A549 treated with CpdA at 1 μM for 4 hours (cell line): ENCODE measurements at places on chromosomes 16 and 17. TPM values are rescaled to one million over a fixed set of nuclear protein-coding genes. Genes with fewer than 3 reads are reported as not detected.

C17orf67 gene
- 1.7 to 2.6 TPM (median 2.4 TPM) in 5 replicates for total RNA-seq

CPNE2 gene
- total RNA-seq = 37.0 to 47.1 TPM (median 43.3 TPM) in 5 replicates

KIF18B gene
- total RNA-seq = 34.7 to 40.7 TPM (median 40.0 TPM) in 5 replicates

DHRS7B gene
- 18.5 to 22.8 TPM (median 20.6 TPM) in 5 replicates for total RNA-seq

NPIPA8 gene
- total RNA-seq = 0.99 to 1.4 TPM (median 1.2 TPM) in 5 replicates

CSH1 gene
- total RNA-seq = not detected in 5 replicates

ARHGAP44 gene
- total RNA-seq = 2.3 to 3.4 TPM (median 3.2 TPM) in 5 replicates

SLC5A11 gene
- total RNA-seq = 0.45 to 0.72 TPM (median 0.64 TPM) in 5 replicates

FNDC8 gene
- total RNA-seq = not detected in 5 replicates

CCL3 gene
- total RNA-seq = not detected in 5 replicates

WNK4 gene
- total RNA-seq = 0.92 to 2.0 TPM (median 1.3 TPM) in 5 replicates

DOC2B gene
- 0.36 to 0.95 TPM (median 0.79 TPM) in 5 replicates for total RNA-seq

PROCA1 gene
- total RNA-seq = 1.0 to 2.2 TPM (median 1.3 TPM) in 5 replicates

KRT35 gene
- not detected in 5 replicates for total RNA-seq

CDK5R1 gene
- total RNA-seq = 2.9 to 4.0 TPM (median 3.2 TPM) in 5 replicates

CRHR1 gene
- 0.11 to 0.27 TPM (median 0.12 TPM) in 4 of 5 replicates, not detected in the other for total RNA-seq

TPSAB1 gene
- total RNA-seq = not detected in 5 replicates

ACAP1 gene
- total RNA-seq = 1.9 to 7.2 TPM (median 3.1 TPM) in 5 replicates

CCDC200 gene
- not detected in 5 replicates for total RNA-seq

CA7 gene
- total RNA-seq = 0.07 TPM in 1 of 5 replicates, not detected in the others

TSC2 gene
- total RNA-seq = 31.5 to 46.9 TPM (median 33.4 TPM) in 5 replicates

PABPN1L gene
- not detected in 5 replicates for total RNA-seq

STH gene
- not detected in 5 replicates for total RNA-seq

MYH13 gene
- total RNA-seq = not detected in 5 replicates

RAB11FIP3 gene
- total RNA-seq = 17.3 to 23.6 TPM (median 20.1 TPM) in 5 replicates

PIK3R6 gene
- total RNA-seq = not detected in 5 replicates

C17orf100 gene
- 2.3 to 3.1 TPM (median 2.9 TPM) in 5 replicates for total RNA-seq

PYCARD gene
- 24.0 to 44.0 TPM (median 40.3 TPM) in 5 replicates for total RNA-seq

FBXL16 gene
- total RNA-seq = 1.8 to 3.2 TPM (median 2.6 TPM) in 5 replicates

VTN gene
- 17.3 to 26.7 TPM (median 18.8 TPM) in 5 replicates for total RNA-seq

LRRC37A gene
- total RNA-seq = 0.42 to 1.1 TPM (median 0.75 TPM) in 5 replicates

DHRS13 gene
- 5.2 to 6.4 TPM (median 6.0 TPM) in 5 replicates for total RNA-seq

KCNJ16 gene
- 0.03 to 0.17 TPM (median 0.10 TPM) in 4 of 5 replicates, not detected in the other for total RNA-seq
